ENCODE measurements at places on chromosomes 11 and 22. TPM values are rescaled to one million over a fixed set of nuclear protein-coding genes. Genes with fewer than 3 reads are reported as not detected.
A peak's percentile ranks its signal among the peaks of the same experiment; 100 is the strongest.

RTN4R gene
- 10.7 TPM for total RNA-seq

GRCh38 chr11:102062106-102062505, 14.9 kb downstream of the CFAP300 start:
- DNase-seq: no peak

- peak; percentile 84 for DNase-seq
Observed at GRCh38 chr11:45771566-45772448, 33.1 kb upstream of the SLC35C1 start.

DNA sequence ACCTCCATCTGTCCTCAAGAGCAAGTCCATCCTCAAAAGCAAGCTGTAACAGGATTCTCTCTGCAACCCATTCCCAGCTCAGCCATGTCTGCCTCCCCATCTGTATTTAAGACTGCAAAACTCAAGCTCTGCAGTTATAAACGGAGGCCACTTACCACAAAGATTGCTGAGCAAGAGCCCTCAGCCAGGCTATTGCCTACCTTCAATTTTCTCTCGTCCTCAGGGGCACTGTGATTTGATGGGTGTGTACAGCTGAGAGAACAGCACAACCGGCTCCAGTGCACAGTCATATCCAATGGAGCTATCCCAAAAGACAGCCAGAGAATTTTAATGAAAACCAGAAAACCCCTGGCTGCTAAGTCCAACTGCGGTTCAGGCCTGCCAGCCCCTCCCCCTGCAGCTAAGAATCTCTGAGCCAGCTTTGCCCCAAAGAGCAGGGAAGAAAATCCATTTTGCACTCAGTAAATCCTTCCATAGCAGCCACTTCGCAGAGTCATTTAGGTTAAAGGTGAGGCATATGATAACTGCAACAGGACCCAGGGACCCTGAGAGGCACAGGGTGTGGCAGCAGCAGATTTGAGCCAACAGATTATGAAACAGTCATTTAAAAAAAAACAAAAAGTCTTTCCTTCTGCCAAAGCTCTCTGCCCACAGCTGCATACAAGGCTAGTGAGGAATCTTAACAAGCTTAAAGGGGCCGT, 37.6 kb downstream of the RAB30 start:
- no peak for DNase-seq

MRGPRF gene
- not detected for total RNA-seq

GRCh38 chr11:62842171-62842741, 2.9 kb upstream of the WDR74 start:
- DNase-seq: peak; percentile 78

DNA sequence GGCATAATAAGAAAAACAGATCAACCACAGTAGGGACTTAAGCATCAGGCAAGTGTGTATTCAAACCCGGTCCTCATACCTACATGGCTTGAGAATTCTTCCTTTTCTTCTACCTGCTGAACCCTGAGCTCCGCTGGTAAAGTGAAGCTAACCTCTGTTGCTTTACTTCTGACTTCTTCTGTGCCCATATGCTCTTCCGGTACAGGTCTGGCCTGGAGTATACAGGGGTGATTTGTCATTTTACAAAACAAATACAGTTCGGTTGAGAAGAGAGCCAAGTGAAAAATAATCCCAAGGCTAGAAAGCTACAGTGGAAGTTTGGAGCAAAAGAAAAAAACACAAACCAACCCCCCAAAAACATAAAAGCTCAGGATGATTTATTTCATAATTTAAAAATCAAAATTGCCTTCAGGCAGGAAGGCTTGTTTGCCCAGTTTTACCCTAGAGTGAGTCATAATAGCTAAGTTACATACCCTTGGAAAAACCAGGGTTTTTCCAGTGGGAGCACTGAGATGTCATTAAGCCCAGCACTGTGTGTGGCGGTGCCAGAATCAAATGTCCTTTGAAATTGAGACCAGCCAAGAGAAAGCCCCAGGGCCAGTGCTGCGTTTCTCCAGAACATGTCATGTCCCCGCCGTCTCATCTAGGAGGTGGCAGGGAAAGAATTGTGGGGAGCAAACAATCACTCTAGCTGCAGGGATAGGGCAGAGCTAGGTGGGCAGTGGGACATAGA, 305.5 kb upstream of the ISX start:
- DNase-seq: no peak

FOLR2 gene
- total RNA-seq: not detected

RIMBP3B gene
- total RNA-seq: not detected

DNA sequence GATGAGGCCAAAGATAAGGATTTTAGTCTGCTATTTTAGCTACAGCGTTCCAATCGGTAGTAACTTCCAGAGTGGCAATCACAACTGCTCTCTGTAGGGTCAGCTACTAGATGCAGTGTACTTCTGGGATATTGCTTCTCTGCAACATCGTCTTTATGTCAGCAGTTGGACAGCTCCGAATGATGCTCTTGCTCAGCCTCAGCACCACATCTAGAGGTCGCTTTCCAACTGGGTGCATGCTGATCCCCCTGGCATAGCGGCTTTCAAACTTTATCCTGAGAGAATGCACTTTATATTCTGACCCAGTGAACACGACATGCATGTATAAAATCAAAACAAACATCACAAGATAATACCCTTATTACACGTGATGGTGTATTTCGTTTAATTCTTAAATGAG, 219.6 kb downstream of the C11orf87 start:
- peak; percentile 58 for DNase-seq

GRCh38 chr11:30092518-30092917, 75.7 kb upstream of the KCNA4 start:
- no peak for DNase-seq

GRCh38 chr11:27913650-27914049, 194.3 kb downstream of the KIF18A start:
- no peak for DNase-seq

- DNase-seq: no peak
Observed at GRCh38 chr11:59437770-59438169, 1.5 kb downstream of the OR5A1 start.

DNA sequence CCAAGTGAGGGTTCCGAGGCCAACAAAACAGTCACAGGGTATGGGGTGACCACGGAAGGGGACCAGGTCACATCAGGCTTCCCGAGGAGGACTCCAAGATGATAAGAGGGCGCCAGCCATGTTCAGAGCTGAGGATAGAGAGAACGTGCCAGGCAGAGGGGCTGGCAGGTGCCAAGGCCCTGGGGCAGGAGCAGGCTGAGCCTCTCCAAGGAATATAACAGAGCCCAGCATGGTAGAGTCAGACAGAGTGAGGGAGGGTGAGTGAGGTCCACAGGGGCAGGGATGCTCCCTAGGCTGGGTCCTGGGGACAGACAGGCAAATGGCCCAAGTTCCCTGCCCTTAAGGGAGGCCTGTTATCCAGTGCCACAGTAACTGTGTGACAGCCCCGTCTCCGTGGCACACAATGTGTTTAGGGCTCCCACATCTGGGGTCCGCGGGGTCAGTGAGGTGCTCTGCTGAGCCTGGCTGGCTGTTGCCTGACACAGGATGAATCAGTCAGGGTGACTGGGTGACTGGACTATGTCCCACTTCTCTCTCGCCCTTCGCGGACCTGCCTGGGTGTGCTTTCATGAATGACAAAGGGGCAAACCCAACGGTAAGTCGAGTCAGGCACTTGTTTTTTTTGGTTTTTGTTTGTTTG, 105.3 kb downstream of the MPPED1 start:
- no peak for DNase-seq

DNA sequence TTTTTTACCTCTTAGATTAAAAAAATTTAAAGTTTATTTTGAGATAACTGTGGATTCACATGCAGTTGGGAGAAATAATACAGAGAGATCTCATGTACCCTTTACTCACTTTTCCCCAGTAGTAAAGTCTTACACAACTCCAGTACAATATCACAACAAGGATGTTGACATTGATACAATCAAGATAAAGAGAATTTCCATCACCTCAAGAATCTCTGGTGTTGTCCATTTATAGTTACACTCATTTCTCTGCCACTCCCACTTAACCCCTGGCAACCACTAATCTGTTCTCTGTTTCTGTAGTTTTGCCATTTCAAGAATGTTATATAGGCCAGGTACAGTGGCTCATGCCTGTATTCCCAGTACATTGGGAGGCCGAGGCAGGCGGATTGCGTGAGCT, 10.5 kb upstream of the ZBED5 start:
- DNase-seq: no peak

FERMT3 gene
- total RNA-seq: 3.3 TPM

Measured in Caco-2 (cell line).